WTC11 (cell line): ENCODE measurements at places on chromosomes 5 and 9.
A peak's percentile ranks its signal among the peaks of the same experiment; 100 is the strongest.

DNA sequence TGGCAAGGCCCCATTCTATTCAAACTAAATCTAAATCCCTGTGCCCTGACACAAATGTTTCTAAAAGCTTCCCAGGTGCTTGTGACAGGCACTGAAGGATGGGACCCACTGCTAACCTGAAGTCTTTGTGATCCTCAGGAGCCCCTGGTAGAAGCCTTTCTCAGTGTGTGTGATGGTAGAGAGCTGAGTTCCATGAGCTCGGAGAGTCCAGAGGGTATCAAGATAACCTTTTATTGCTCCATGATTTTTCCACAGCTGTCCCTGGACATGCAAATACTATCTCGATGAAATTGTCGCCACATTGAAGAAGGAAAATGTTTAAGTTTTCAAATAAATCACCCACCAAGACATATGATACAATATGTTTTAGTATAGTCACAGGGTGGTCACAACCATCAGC lies 7.7 kb downstream of the CAST start:
- no peak for DNase-seq

DNA sequence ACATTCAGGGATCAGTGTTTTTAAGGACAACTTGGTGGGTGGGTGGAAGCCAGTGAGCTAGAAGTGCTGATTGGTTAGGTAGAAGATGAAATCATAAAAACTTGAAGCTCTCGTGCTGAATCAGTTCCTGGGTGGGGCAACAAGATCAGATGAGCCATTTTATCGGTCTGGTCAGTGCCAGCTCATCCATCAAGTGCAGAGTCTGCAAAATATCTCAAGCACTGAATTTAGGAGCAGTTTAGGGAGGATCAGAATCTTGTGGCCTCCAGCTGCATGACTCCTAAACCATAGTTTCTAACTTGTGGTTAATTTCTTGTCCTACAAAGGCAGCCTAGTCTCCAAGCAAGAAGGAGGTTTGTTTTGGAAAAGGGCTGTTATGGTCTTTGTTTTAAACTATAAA lies 166.4 kb downstream of the FAM170A start:
- no peak for DNase-seq

DNA sequence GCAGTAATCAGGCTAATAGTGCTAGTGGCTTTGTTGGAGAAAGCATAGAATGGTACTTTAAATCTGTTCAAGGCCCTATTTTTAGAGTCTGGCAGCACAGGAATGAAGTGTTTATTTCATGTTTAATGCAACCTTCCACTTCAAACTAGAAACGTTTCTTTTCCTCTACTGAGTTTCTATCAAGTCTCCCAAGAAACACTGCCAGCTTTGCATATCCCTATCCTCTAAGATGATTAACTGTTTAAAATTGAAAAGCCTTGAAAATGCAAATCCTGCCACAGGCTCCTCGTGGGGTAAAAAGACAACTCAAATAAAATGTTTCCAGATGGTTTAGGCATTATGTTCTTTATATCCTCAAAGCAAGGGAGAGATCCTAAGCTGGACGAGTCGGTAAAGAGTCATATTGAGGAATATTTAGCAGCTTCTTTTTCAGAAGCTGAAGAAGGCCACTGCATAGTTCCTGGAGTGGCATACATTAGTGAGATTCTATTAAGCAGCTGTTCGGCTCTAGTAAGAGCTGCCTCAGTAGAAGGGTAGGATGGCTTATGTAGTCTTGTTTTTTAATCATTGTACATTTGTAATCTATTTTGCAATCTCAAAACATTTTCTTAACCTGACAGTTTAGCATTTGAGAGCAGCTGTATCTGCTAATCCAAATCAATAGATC lies 251.2 kb downstream of the CHSY3 start:
- DNase-seq, result no peak

GRCh38 chr9:124286292-124286931 lies 28.7 kb downstream of the NEK6 start:
- DNase-seq, result no peak

DNA sequence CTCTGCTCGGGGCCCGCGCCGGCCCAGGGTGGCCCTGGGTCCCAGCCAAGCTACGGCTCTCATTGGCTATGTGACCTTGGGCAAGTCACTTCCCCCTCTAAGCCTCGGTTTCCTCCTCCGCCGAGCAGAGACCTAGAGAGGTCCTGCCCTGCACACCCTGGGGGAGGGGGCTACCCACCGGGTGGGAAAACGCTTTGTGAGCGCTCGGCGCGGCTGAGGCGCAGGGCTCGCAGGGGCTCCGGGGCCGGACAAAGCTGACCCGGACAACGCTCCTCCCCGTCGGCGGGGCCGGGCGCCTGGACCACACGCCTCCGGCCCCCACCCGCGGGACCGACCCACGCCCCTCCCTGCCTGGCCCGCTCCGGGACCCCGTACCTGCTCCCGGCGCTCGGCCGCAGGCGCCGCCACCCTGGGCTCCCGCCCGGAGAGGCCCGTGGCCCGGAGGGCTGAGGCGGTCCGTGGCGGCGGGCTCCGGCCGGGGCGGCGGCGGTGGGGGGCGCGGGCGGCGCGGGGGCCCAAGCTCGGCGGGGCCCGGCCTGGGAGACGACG lies 85.7 kb upstream of the MELK start:
- peak; percentile 54 for DNase-seq

DNA sequence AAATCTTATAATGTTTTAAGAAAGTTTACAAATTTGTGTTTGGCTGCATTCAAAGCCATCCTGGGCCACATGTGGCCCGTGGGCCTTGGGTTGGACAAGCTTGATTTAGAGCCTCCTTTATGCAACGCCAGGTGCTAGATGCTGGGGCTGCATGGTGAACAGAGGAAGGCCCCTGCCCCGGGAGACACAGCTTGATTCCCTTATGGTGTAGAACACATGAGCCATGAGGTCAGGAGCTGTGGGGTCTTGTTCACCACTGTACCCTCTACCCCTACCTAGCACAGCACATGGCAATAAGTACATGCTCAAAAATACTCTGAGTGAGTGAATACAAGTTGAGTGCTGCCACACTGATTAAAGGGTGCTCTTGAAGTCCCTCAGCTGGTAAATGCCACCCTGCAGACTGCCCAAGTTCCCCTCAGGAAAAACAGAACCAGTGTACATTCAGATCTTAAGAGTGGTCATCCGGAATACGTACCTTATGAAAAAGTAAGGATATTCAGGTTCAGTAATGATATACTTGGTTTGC lies 71.9 kb downstream of the ARRDC3 start:
- no peak for DNase-seq

DNA sequence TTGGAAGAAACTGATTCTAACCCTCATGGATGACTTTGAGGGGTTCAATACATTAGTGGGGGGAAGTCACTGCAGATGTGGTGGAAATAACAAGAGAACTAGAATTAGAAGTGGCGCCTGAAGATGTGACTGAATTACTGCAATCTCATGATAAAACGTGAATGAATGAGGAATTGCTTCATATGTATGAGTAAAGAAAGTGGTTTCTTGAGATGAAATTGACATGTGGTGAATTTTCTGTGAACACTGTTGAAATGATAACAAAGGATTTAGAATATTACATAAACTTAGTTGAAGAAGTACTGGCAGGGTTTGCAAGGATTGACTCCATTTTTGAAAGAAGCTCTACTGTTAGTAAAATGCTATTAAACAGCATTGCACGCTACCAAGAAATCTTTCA lies 113.0 kb downstream of the UGCG start:
- no peak for DNase-seq

DNA sequence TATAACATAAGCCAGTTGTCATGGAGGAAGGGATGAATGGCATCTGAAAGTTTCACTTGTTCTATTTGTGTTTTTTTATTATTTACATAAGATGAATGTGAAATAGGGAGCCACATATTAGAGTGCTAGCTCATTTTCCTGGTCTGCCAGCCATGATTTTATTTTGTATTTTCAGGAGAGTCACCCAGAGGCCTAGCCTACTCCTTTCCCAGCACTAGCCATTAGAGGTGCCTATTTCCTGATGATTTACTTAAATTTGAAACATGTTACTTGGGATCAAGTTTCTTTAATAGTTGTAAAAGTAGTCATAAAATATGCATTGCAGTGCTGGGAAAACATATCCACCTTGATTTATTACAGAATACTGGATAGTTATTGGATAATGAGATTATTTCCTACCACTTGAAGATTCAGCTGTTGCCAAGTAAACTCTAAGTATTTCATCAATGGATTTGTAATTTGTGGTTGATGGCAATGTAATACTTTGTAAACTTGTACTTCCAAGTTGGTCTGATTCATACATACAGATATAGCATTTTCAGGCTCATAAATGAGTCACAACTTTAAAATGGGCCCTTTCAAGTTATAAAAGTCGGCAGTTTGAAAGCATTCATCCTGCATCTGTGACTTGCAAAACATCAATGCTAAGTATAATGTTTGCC lies 50.8 kb downstream of the KCNN2 start:
- DNase-seq, result no peak

- DNase-seq, result no peak
Measured at GRCh38 chr5:2291146-2291840, 408.6 kb upstream of the IRX4 start.

DNA sequence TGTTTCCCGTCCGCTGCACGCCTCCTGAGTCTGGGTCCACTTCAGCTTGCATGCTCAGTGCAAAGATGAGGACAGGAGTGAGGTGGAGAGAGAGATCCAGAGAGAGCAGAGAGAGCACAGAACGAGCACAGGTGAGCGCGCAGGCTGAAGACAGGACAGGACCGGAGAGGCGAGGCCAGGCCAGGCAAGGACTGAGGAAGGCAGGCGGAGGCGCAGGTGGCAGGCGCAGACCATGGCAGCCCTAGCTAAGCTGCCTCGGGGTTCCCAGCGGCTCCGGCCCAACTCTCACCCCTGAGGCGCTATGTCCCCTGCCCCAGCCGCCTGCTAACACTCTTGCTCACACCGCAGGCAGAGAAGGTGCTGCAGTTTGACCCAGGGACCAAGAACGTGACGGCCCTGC lies 9.7 kb downstream of the GRIN1 start:
- no peak for DNase-seq

DNA sequence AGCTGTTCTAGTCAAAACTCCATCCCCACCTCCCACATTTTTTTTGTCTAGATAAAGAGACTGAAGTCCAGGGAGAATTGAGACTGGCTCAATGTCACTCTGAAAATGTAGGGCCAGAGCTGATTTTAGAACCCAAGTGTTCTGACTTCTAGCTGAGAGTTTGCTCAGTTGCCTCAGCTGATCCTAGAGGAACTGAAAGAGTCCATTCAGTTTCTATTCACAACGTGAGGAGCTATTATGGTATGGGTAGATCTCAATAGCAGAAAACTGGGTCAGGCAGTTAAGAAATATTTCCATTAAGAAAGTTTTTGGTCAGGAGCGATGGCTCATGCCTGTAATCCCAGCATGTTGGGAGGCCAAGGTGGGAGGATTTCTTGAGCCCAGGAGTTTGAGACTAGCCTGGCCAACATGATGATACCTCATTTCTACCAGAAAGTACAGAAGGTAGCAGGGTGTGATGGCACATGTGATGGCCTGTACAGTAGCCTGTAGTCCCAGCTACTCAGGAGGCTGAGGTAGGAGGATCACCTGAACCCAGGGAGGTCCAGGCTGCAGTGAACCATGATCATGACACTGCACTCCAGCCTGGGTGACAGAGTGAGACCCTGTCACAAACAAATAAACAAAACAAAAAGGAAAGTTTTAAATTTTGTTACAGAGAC lies 61.7 kb downstream of the GLRA1 start:
- DNase-seq, result no peak

GRCh38 chr5:116476897-116477537 lies 97.6 kb downstream of the SEMA6A start:
- DNase-seq, result no peak

GRCh38 chr5:139746691-139747582 lies 48.7 kb upstream of the PSD2 start:
- DNase-seq, result peak; percentile 65

GRCh38 chr5:120644516-120644915 lies 180.4 kb downstream of the PRR16 start:
- no peak for DNase-seq

- DNase-seq, result no peak
Measured at GRCh38 chr5:115838885-115839518, 2.4 kb downstream of the ATG12 start.

GRCh38 chr5:122730037-122730436 lies 44.8 kb upstream of the SNX2 start:
- no peak for DNase-seq

DNA sequence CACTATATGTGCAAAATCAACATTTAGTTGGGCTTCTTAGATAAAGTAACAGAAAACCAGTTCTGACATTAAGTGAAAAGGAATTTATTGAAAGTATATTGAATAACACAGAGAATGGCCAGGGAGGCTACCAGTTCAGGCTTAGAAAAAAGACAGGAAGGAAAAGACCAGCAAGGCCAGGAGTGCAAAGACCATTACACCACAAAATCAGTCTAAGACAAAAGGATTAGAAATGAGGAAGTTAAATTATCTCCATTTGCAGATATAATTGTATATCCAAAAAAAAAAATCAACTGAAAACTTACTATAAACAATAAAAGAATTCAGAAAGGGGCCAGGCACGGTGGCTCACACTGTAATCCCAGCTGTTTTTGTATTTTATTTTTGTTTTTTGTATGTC lies 4.8 kb upstream of the TEX10 start:
- no peak for DNase-seq

GRCh38 chr5:174291-174600 lies 17.0 kb upstream of the LRRC14B start:
- DNase-seq, result no peak

GRCh38 chr5:17734011-17734410 lies 99.8 kb downstream of the TAF11L14 start:
- DNase-seq, result no peak

DNA sequence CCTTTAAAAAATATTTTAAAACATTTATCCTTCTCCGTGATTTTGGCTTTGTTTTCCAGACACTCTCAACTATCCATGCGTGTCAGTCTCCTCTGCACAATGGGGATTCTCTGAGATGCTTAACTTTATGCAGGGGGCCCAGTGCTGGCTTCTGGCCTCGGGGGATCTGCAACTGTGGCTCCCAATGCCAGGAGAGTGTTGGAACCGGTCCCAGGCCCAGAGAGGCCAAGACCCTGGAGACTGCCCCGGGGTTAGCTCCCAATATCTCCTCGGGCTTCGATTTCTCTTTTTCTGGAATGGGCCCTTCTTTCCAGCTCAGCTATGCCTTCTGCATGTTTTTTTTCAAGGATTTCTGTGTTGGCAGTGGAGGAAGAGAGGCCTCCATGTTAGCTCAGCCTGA lies 20.1 kb upstream of the SARDH start:
- DNase-seq, result no peak

- no peak for DNase-seq
Measured at GRCh38 chr9:90259311-90260246, 383.0 kb downstream of the DIRAS2 start.

- no peak for DNase-seq
Measured at GRCh38 chr5:56095579-56096102, 100.9 kb upstream of the IL6ST start.
